ENCODE measurements at places on chromosomes 16 and 17. TPM values are rescaled to one million over a fixed set of nuclear protein-coding genes. Genes with fewer than 3 reads are reported as not detected.
A peak's percentile ranks its signal among the peaks of the same experiment; 100 is the strongest.

DNA sequence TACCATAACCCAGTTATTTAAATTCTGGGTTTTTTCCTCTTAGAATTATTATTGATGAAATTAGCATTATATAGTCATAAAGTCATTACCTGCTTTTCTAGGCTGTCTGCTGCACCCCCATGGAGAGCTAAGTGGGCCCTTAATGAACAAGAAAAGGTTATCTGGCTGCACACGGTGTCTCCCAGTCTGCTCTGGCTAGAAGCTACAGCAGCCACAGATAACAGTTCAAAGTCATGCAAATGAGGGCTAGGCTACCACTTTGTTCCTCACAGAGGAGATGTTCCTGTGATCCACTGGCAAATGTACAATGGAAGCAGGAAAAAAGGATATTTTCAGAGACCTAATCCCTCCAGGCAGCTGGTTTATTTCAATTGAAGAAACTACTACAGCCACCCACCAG, 112.1 kb downstream of the SNX11 start:
- no peak for DNase-seq

- peak; percentile 16 for DNase-seq
These were observed 240.3 kb upstream of the GSE1 start for GRCh38 chr16:85372627-85373372.

DNA sequence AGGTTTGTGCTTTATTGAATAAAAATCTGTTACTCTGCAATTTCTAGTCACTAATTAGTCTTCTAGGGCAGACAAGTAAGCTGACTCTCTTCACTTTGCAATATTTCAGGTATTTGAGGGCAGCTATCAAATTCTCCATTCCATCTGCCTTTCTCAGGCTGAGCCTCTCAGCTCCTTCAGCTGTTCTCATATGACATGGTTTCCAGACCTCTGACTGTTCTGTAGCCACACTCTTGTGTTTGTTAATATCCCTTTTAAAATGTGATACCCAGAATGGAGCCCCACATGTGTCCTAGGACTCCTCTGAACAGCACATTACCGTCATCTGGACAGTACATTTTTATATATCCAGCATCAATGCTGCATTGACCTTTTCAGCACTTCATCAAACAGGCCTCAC, 46.1 kb upstream of the MTMR4 start:
- DNase-seq: no peak

- DNase-seq: no peak
These were observed 54.4 kb upstream of the GNG13 start for GRCh38 chr16:854808-855410.

DNA sequence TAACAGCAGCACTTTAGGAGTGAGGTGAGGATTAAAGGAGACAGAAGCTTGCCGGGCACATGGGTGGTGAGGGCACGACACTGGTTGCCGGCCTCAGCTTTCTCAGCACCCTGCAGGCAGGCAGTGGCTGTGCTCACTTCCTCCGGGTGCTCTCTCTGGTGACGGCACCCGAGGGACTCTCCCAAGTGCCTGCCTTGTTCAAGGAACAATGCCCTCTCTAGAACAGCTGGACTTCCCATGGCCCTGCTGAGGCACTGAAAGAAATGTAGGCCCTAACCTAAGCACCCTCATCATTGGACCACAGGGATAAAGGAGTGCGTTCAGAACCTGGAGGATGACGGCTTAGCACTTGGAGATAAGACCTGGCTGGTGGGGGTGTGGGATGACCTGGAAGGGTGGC, 72.7 kb downstream of the N4BP1 start:
- DNase-seq: no peak

DNA sequence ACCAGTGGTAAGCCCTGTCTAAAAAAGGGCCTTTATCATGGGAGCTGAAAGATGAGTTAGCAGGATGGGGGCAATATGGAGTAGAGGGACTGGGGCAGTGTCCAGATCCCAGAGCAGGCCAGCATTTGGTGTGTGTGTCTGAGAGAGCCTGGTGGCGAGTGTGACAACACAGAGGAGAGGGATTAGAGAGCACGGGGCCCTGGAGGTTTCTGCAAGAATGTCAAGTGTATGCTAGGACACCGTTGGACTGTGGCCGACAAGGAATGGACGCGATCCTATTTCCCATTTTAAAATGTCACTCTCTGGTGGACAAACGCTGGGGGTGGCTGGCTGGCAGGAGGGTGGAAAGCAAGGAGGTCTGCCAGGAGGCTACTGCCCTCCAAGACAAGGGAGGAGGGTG, 12.4 kb downstream of the TAC4 start:
- no peak for DNase-seq

DNA sequence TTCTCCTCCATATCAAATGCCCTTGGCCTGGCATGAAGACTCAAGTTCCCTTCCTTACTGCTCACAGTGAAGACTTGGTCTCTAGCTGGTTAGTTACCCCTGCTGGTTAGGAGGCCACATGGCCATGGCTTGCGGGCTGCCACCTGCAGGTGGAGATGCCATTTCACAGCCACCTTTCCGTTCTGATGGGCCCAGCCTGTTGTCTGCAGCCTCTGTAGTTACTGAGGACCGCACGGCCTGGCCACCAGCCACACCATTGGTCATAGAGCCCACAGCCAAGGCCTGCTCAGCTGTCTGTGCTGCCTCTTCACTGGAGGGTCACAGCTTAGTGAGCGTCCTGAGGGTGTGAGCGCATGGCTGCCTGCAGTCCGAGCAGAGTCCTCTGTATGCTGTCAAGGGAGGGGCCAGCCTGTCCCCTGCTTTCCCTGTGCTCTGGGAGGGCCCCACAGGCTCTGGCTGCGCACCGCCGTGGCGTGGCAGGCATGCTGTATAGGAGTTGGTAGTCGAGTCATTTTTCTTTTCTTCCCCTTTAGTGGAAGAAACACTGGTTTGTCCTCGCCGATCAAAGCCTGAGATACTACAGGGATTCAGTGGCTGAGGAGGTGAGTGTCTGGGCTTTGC, 59.2 kb downstream of the PLD6 start:
- peak; percentile 41 for DNase-seq

DNA sequence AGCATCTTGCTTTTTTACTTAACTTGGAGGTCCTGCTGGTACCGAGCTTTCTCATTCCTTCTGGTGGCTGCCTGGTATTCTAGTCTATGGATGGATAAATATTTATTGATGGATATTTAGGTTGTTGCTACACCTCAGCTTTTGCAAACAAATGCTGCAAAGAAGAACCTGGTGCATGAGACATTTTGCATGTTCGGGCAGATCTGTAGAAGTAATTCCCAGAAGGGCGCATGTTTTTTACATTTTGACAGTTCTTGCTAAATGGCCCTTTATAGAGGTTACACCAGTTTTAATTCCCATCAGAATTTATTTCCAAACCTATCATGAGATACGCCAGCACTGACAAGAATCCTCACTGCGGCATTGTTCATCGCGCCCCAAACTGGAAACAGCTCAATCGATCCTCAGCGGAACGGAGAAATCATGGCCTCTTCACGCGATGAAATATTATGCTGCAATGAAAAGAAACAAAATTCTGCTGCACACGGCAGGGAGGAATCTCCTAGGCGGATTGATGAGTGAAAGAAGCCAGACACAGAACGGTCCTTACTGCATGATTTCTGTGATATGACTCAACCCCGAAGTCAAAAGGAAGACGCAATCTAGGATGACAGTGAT, 68.0 kb upstream of the CREBBP start:
- DNase-seq: no peak

DNA sequence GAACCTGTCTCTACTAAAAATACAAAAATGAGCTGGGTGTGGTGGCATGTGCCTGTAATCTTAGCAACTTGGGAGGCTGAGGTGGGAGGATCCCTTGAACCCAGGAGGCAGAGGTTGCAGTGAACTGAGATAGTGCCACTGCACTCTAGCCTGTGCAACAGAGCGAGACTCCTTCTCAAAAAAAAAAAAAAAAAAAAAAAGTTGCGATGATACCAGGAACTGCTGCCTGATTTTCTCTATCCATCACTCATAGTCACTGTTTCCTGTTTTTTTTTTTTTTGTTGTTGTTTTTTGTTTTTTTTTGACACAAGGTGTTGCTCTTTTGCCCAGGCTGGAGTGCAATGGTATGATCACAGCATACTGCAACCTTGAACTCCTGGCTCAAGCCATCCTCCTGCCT, 59.2 kb downstream of the ABCC1 start:
- no peak for DNase-seq

DNA sequence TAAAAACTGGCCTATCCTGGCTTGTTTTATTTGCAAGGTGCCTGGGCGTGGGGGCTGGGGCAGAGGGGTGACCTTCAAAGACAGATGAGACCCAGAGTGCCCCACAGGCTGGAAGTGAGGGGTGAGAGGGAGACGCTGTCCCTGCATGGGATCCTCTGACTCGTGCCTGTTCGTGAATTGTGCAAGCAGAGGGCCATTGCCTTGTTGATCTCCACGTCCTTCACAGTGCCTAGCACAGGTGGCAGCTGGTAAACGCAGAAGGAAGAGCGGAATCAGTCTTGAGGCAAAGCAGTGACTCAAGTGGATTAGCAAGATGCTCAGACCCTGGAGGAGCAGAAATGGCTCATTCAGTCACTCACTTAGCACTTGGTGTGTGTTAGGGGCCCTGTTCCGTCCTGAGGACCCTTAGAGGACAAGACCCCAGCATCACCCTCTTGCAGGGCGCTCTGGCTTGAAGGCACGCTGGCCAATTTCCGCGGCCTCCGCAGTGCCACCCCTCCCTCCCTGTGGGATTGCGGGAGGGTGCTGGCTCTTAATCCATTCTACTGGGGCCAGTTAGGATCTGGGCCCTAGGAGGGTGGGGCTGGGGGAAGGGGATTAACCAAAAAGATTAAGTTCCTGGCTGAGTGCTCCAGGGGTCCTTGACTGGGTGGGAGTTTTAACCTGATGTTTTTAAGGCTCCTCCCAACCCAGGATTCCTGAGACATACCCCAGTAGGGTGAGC, 151.2 kb downstream of the CCDC182 start:
- DNase-seq: no peak

DNA sequence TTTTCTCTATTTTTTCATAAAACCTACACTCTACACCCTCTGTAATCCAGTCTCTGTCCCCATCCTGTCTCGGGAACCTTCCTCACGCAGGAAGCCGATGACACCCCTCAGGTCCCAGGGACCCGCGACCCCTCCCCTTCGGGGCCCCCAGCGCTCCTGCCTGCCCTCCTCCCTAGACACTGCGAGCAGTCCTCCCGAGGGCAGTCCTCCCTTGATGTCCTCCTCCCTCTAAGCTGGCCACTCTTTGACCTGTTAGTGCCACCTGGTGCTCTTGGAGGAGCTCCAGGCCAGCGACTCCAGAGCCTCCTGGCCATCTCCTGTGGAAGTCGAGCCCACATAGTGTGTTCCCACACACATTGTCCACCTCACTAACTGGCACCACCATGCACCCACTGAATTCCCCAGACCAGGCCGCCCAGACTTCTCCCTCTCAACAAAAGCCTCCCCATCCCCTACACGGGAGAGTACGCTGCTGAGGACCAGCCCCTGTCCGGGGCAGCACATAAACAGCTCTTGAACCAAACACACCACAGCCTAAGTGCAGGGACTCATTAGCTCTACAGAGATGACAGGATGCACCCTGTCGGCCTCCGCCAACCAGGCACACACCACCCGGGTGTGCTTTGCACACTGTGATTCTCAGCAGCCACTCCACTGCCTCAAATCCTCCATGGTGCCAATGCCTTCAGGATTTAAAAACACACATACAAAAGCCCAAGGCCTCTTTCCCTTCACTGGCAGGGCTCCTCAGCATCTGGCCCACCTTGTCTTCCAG, 9.3 kb downstream of the OSBPL7 start:
- no peak for DNase-seq

DNA sequence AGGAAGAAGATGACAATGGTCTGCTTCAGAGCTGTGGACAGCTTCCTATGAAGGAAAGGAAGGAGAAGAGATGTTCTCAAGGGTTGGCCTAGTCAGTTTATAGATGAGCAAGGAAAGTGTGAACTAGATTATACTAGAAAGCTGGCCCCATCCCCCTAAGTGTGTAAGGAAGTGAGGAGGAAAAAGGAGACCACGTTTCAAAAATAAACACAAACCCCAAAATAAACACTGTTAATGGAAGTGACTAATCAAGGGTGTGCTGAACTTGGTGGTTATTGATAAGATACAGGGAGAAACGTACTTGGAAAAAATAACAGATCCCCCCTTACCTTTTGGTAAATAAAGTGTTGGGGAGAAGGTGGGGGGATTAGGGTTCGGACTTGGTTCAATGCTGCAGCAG, 267.1 kb downstream of the SOX9 start:
- no peak for DNase-seq

DNA sequence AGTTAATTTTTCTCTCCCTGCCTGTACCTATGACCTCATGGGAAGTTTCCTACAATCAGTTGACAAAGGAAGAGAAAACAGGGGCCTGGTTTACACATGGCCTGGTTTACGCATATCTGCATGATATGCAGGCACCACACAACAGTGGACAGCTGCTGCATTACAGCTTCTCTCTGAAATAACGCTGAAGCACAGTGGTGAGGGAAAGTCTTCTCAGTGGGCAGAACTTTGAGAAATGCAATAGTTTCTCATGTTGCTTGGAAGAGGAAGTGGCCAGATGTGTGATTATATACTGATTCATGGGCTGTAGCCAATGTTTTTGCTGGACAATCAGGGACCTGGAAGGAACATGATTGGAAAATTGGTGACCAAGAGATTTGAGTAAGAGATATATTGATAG, 324.1 kb upstream of the GOT2 start:
- no peak for DNase-seq

- no peak for DNase-seq
These were observed 56.1 kb downstream of the TNRC6C start for GRCh38 chr17:78014646-78015045.

DNA sequence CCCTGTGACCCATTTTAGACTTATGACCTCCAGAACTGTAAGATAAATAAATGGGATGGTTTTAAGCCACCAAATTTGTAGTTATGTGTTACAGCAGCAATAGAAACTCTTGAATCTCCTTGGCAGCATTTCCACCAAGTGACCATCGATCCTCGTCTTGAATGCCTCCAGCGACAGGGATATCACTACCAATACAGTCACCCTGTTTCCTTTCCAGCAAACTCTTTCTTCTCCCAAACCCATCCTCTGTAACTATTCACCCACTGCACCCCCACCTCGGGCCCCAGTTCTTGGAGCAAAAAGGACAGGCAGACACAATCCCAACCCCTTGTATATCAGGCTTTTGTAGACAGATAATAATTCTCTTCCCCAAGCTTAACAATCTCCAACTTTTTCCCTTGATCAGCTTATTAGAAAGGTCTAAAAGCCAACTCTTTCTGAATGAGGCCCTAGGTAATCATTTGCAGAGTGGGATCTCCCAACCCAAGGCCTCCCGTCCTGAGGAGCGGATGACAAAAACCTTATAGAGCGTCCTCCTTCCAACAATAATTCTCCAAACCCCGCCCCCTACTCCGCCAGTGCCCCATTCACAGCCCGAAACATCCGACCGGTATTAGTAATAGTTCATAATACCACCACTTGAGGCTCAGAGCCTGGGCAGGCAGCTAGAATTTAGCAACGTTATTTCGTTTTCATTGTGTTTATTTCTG, 14.7 kb upstream of the PLLP start:
- DNase-seq: peak; percentile 71

GRCh38 chr17:71764505-71764904, 356.3 kb upstream of the SOX9 start:
- peak; percentile 25 for DNase-seq

VPS25 gene
- 249 TPM for polyA plus RNA-seq

ZG16B gene
- polyA plus RNA-seq: 14.3 TPM

CXCL16 gene
- 142 TPM for polyA plus RNA-seq

TBC1D3C gene
- polyA plus RNA-seq: 3.8 TPM

MT4 gene
- polyA plus RNA-seq: not detected

GPR179 gene
- polyA plus RNA-seq: 0.03 TPM

NEK8 gene
- polyA plus RNA-seq: 13.5 TPM

All from HepG2 (cell line).